NCI-H446 (cell line): ENCODE measurements at places on chromosomes 1 and 21.

DNA sequence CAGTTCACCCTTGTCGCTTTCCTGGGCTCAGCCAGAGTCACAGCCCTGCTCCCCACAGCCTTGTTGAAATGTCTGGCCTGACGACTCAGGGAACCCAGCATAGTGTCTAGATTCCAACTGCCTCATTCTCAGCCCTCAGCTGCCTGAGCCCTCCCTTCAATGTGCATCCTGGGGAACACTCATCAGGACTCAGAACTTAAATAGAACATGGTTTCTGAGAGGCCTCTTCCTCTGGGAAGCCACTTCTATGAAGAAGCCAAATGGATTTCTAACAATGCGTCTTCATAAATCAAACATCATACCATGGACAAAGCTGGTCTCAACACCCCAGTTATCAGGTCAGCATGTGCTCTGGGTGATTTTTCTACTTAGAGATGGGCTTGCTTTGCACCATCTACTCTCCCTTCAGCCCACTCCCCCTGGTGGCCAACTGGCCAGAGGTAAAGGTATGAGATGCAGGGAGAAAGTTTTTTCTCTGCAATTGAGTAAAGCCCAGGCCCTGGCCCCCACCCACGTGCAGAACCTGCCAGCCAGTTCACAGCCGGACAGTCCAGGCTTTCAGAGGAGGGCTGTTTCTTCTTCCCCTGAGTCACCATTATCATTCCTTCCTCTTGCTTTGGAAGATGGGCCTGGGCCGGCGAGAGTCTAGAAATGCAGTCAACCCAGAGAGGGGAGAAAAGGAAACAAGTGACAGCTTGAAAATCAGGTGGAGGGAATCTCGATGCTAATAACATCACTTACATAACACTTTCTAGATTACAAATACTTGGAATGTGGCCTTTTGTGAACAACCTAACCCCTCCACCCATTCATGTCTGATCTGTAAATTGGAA, 32.1 kb downstream of the CD244 start:
- DNase-seq = no peak

DNA sequence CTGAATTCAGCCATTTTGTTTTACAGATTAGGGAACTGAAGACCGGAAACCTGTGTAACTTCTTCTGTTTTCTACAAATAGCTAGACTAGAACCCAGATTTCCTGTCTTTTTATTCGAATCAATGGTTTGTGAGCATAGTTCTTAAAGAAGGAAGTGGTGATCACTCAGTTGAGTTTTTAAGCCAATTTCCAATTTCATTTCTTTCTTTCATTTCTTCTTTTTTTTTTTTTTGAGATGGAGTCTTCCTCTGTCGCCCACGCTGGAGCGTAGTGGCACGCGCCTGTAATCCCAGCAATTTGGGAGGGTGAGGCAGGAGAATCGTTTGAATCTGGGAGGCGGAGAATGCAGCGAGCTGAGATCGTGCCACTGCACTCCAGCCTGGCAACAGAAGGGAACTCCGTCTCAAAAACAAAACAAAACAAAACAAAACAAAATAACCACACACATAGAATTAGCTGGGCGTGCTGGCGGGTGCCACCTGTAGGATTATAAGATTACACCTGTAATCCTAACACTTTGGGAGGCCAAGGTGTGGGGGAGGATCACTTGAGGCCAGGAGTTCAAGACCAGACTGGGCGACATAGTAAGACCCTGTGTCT, 3.0 kb upstream of the MDM4 start:
- DNase-seq = no peak

- no peak for DNase-seq
Measured at GRCh38 chr1:155236451-155236850, 18.8 kb downstream of the ENTREP3 start.

- DNase-seq = no peak
Measured at GRCh38 chr1:155202198-155202597, 5.5 kb downstream of the THBS3 start.

- no peak for DNase-seq
Measured at GRCh38 chr1:62487956-62488355, 51.1 kb downstream of the USP1 start.

GRCh38 chr1:147218606-147219005, 6.5 kb downstream of the FMO5 start:
- no peak for DNase-seq

GRCh38 chr1:207836591-207837347, 74.2 kb downstream of the CD34 start:
- no peak for DNase-seq

GRCh38 chr1:197553281-197553680, 222.0 kb downstream of the DENND1B start:
- DNase-seq = no peak

- no peak for DNase-seq
Measured at GRCh38 chr21:34836103-34836932, 167.5 kb downstream of the CLIC6 start.

- no peak for DNase-seq
Measured at GRCh38 chr1:87686671-87687070, 358.0 kb downstream of the LMO4 start.

- DNase-seq = no peak
Measured at GRCh38 chr21:46570119-46570518, 34.8 kb downstream of the S100B start.

DNA sequence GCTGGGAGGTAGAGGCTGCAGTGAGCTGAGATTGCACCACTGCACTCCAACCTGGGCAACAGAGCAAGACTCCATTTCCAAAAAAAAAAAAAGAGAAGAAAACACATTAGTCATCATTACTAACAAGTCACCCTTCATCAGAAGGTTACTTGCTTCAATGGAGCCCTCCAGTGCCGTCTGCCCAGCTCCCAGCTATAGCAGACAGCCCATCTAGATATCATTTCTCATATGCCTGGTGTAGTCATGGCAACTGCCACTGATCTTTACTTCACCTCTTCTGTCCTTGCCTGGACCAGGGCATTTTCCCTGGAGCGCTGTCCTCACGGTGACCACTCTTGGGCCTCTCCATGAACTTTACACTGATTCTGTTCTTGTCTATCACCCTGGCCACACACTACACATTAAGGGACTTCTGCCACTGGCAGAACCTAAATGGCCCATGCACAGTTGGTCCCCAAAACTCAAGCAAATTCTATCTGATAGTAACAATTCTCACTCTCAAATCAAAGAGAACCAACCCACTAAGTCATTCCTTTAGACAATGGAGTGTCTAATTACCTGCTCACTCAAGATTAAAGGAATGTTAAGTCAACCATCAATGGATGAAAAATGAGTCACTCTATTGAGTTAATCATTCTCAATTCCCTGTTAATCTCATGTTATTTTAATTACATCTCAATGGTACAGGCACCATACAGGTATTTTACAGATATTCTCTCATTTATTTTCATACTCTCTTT, 12.9 kb downstream of the GPA33 start:
- no peak for DNase-seq

GRCh38 chr1:151511636-151512215, 539 bp downstream of the CGN start:
- DNase-seq = peak; percentile 49

- DNase-seq = no peak
Measured at GRCh38 chr1:46013581-46013980, 118.8 kb downstream of the PIK3R3 start.

DNA sequence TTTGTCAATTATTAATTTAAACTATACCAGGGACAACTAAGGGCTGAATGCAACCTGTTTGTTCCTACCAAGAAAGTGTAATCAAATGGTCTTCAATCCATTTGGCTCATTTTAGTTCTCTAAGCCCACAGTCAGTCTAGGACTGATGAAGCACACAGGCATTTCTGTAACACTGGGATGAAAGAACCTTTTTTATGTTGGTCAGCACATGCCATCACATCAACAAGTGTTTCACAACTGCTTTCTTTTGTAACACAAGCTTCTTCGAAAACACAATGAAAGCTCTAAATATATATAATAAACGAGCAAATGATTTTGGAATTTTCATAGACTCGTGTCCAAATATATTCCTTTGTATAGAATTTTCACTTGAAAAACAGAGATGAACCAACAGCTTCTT, 28.8 kb downstream of the HEATR1 start:
- DNase-seq = no peak

- DNase-seq = no peak
Measured at GRCh38 chr1:5814046-5814619, 178.1 kb downstream of the NPHP4 start.

DNA sequence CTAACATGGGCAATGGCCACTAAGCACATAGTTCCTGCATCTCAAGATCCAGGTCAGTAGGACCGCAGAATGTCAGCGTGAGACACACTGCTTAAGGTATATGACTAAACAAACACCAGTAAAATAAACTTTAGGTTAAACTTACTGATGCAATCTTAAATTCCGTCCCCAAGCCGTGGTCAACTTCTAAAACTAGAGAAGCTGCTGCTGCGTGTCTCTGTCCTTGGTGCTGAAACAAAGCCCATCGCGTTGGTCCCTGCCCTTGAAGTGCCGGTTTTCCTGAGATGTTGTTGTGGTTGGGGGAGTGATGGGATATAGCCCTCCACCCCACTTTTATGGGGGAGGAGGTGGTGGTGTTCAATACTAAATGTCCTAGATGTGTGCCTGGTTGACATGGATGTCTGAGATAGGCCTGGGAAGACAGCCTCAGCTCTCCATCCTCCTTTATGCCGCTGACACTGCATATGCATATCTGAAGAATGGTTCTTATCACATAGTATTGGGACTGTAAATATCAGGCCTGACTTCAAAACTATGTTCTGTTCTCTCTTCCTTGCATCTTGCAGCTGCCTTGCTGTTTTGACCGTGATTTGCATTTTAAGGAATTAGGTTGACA, 72.0 kb upstream of the KCNA3 start:
- DNase-seq = no peak

GRCh38 chr1:147078606-147079399, 93.5 kb downstream of the PRKAB2 start:
- DNase-seq = no peak

- no peak for DNase-seq
Measured at GRCh38 chr1:36775716-36776115, 258.6 kb downstream of the GRIK3 start.

- DNase-seq = no peak
Measured at GRCh38 chr1:173294843-173295242, 87.7 kb upstream of the TNFSF4 start.

- DNase-seq = no peak
Measured at GRCh38 chr1:189131576-189131975, 1346.1 kb downstream of the BRINP3 start.

GRCh38 chr1:54347955-54348699, 58.1 kb downstream of the SSBP3 start:
- no peak for DNase-seq

- no peak for DNase-seq
Measured at GRCh38 chr1:47709872-47710231, 272.0 kb downstream of the FOXD2 start.

GRCh38 chr1:34984793-34985608, at the start of gene TMEM35B:
TSS of gene TMEM35B (minus strand) at chr1:34985347. CDS start at chr1:34985305, 42 bp downstream.
- peak; percentile 36 for DNase-seq

GRCh38 chr1:215215846-215216245, 133.3 kb downstream of the KCNK2 start:
- DNase-seq = no peak

GRCh38 chr1:90711696-90712095, 5.4 kb downstream of the BARHL2 start:
- no peak for DNase-seq

- peak; percentile 66 for DNase-seq
Measured at GRCh38 chr1:54081306-54082270, 28.2 kb downstream of the TCEANC2 start.

GRCh38 chr1:160637821-160638539, 8.9 kb downstream of the SLAMF1 start:
- DNase-seq = no peak

DNA sequence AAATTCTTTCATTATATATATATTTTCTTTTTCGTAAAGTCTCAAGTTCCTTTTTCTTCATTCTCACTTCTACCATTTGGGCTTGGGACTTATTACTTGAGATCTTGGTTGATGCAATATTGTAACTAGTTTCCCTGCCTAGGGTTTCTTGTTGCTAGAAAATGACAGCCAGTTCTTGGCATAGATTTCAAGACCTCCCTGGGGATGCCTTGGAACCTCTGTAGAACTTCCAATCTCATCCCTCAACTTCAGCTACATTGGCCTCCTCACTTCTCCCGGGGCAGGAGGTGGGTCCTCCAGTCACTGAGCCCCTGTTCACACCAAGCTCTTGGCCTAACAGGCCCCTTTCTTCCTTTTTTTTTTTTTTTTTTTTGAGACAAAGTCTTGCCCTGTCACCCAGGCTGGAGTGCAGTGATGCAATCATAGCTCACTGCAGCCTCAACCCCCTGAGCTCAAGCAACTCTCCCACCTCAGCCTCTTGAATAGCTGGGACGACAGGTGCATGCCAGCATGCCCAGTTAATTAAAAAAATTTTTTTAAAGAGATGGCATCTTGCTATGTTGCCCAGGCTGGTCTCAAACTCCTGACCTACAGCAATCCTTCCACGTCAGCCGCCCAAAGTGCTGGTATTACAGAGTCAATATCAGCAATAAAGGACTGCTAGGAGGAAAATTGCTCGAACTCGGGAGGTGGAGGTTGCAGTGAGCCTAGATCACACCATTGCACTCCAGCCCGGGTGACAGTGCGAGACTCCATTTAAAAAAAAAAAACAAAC, 33.1 kb downstream of the MAP3K7CL start:
- DNase-seq = peak; percentile 56

DNA sequence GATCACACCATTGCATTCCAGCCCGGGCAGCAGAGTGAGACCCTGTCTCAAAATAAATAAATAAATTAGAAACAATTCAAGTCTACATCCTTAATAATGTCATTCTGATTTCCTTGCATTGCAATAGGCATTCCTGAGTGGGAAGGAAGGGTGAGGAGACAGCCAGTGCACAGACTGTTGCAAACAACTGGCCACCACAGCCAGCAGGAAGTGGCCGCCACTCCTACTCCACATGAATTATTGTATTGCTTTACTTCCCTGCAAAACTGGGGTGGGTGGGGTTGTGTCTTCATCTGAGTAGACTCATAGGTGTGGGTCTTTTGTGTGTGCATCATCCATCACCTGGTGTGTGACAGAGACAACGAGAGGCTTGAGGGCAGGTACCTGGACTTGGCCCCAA, 60.1 kb downstream of the OPTC start:
- no peak for DNase-seq

DNA sequence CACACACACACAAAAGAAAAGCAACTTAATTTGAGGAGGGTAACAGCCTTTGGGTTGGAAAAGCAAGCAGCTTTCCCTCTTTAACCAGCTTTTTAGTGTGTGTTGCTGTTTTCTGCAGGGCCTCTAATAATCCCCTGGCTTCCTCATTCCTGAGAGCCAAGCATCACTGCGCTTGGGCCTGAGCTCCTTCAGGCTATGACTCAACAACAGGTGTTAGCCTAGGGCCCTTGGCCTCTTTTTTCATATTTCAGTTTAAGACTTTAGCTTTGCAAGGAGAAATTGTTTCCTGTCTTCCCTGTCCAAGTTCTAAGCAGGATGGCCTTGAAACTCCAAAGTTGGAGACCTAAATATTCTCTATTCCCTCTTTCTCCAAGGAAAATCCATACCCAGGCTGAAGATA, 26.2 kb upstream of the SNX27 start:
- no peak for DNase-seq

DNA sequence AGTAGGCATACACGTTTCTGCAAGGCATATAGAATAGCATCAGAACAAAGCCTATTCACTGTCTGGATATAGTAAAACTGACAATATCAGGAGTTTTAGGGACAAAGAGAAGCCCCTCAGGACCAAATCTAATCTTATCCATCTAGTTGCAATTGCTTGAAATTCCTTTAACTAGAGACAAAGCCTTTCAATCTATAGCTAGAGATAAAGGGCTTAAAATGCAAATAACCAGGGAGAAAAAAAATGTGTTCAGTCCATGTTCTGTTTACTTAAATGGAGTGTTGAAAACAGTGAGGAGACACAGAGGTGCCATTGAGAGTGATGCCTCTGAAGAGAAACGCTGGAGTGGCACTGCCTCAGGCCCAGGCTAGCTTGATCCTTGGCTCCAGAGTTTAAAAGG, 286.1 kb downstream of the DPYD start:
- DNase-seq = no peak
